NCI-H524 (cell line): ENCODE measurements at places on chromosomes 16 and 17.

DNA sequence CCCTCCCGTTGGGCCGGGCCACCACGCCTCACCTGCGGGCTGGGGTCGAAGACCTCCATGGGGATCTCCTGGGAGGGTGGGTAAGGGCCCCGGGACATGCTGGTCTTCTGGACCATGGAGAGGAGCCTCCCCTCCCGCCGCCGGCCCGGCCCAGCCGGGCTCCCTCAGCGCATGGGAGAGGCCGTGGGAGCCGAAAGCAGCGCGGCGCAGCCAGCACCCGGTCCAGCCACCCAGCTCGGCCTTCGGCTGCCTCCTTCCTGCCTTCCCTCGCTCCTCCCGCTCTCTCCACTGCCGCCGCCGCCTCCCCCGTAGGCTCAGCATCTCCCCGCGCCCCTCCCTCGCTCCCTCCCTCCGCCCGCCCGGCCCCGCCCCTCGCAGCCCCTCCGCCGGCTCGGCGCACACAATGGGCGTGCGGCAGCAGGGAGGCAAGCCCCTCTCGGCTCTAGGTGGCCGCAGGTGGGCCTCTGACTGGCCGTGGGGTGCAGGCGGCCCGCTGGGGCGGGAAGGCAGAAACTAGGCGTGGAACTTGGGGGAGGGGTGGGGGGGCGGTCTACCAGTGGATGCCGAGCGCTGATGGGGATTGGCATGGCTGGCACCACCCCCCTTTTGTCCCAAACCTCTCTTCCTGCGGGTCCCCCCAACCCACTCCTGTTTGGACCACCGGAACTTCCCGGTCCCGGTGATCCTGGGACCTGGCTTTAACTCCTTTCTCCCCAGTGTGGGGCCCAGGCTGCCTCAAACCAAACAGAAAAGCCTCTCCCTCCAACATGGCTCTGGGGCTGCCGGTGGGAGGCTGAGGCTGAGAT is at the start of gene CACNB1:
Gene CACNB1 (minus strand): TSS at position 290 of the 806 bp plus-strand sequence. CDS start 174 bp downstream, at position 116.
- peak; percentile 72 for DNase-seq

- no peak for DNase-seq
Measured at GRCh38 chr16:85491058-85491771, 121.9 kb upstream of the GSE1 start.

DNA sequence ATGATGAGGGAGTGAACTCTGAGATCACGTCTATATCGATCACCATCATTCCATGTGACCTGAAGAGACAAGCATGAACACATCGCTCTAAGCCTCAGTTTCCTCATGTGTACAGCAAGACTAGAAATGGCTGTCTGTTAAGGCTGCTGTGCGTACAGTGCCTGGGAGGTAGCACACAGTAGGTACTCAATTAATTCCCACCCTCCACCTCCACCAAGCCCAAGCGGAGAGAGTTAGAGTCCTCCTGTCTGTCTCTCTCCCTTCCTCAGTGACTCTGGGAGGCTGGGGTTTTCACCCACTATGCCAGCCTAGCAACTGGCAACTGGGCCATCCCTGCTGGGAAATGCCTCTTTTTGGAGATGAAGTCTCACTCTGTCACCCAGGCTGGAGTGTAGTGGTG is 318.3 kb upstream of the CCL2 start:
- DNase-seq = no peak

DNA sequence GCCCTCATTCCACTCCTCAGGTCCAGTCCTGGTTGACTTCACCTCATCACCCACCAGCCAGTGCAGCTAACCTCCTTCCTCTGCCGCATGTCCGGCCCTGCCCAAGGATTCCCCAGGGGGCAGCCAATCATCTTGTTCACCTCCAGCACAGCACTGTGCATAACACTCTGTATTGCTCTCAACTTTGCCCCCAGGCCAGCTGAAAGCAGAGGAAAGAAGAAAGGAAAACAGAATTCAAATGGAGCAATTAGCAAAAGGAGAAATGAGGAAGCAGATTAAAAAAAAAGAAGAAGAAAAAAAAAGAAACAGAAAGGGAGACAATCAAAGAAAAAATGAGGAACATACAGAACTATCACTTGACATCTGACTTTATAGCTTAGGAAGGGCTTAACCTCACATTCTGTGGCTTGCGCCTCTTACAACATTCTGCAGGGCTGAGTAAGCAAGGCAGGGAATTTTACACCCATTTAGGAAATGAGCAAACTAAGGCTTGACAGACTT is 26.1 kb downstream of the GAS7 start:
- DNase-seq = no peak

DNA sequence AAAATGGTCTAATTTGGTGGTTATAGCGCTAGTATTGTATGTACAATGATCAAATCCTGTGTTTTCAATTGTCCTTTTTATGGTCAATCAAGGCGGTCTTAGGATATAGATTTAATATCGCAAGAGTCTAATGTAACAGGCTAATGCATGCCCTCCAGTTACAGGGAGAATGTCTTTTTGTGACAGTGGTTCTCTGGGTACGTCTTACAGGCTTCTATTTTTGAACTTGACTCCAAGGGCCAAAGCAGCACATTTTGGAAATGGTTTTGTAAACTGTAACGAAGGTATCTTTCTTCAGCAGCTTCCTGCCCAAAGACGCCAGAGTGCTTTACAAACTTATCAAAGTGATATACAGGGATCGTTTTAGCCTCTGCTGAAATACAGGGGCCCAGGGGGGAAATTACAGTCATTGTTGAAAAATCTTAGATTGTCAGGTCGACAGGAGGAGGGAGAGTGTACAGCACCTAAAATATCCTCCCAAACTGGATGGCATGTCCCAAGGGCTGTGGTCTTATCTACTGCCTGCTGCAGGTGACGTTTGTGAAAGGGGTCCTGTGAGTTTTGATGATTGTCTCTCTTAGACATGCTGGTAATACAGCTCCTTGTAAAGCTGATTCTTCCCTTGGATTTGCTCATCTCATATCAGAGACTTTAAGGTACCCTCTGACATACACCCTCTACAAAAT is 288.5 kb downstream of the CDH13 start:
- no peak for DNase-seq
